ENCODE measurements at places on chromosomes 6 and 20.

DNA sequence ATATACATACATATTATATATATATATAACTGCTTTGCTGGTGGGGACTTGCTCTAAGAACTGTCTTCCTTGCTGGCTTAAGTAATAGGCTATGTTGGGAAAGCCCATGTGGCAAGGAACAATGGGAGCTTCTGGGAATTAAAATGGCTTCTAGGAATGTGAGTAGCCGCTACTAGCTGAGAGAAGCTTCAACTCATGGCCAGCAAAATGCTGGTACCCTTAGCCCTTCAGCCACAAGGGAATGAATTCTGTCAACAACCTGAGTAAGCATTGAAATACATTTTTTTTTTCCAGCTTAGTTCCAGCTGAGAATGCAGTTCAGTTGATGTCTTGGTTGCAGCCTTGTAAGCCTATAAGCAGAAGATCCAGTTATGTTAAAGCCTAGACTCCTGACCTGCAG is 911.7 kb upstream of the MAP3K7 start:
- no peak for DNase-seq

GRCh38 chr6:90729057-90729456 is 142.2 kb upstream of the MAP3K7 start:
- DNase-seq: no peak

- DNase-seq: no peak
These were observed 86.2 kb upstream of the SNAP25 start for GRCh38 chr20:10132387-10132786.

DNA sequence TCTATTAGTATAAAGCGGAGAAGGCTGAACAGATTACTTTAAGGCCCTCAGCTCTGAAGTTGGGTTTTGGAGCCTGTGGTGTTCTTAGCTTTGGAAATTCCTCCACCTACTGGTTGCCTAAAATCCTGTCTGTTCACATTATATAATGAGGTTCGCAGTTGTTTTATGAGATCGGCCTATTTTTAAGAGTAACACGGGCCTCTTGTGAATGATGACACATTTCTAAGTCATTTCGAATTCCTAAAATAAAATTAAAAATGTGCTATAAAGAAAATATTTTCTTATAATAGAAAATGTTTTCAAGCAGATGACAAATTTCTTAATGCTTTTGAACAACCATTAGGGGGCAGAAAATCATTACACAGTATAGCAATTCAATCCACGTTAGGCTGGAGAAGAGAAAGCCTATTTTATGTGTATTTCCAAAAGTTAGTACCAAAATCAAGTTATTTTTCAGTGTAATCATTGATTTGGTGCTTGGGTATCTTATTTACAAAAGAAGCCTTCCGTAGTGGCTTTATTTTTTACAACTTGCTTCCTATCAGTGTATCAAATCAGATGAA is 15.8 kb upstream of the FAM8A1 start:
- peak; percentile 46 for DNase-seq

DNA sequence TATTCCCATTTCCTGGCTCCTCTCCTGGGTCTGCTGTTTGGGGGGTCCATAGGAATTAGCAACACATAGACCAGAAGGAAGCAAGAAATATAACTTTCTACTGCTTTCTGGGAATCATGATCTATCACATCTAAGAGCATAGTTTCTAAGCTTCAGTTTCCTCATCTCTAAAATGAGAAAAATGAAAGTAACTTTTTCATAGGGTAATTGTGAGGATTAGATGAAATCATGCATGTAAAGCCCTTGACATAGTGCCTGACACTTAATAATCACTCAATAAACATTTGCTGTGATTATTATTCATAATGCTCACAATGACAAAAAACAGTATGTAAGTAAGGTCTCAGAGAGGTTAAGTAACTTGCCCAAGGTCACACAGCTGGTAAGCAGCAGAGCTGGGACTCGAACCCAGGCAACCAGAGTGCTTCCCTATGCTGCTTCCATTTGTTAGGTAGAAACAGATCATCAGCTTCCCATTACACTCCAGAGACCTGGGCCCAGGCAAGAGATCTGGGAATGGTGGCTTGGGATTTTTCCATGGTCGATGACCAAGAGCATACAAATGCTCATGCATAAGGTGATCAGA is 86.6 kb upstream of the MAFB start:
- DNase-seq: no peak

- no peak for DNase-seq
These were observed 160.5 kb downstream of the TTLL2 start for GRCh38 chr6:167485186-167485978.

DNA sequence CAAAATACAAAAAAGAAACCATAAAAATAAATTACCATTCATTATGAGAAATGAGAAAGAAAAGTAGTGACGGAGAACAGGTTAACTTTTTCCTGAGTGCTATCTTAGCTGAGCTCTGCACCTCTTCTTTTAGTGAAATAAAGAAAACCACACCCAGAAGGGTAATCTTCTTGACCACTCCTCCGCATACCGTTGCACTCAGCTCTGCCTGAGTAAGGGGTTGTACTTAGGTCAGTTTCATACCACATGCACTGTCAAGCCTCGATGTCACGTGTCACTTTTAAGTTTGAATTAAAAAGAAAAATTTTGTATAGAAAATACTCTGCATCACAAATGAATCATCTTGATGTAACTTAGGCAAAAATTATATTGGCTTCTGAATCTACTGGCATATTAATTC is 2.8 kb downstream of the EZR start:
- peak; percentile 75 for DNase-seq

- no peak for DNase-seq
These were observed 156.2 kb upstream of the PLCB4 start for GRCh38 chr20:8912731-8913130.

DNA sequence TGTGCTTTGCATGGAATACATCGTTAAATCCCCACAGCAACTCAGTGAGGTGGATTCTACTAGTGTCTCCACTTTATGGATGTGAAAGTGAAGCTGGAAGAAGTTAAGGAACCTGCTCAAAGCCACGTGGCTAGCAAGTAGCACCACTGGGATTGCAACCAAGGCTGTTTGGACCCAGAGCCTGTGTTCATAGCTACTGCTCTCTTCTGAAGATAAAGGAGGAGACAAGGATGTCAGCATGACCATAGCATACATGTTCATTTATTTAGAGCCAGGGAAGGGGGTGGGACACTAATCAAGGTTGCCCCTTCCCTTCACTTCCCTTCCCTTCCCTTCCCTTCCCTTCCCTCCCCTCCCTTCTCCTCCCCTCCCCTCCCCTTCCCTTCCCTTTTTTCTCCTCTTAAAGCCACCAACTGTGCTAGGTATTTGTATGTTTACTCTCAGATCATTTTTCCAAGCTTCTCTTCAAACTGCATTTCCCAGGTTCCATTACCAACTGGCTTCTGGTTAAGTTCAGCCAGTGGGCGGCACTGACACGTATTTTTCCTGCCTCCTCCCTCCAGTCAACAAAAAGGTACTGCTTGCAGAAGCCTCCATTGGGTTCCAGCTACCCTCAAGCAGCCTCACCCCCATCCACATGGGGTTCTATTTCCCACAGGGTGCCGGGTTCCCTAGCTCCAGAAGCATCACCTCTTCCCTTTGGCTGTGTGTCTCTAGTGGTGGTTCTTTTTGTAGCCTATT is 134.9 kb downstream of the BCAS1 start:
- peak; percentile 56 for DNase-seq

- DNase-seq: no peak
These were observed 15.5 kb upstream of the TCFL5 start for GRCh38 chr20:62876902-62877816.

GRCh38 chr6:159961528-159961927 is 7.4 kb upstream of the IGF2R start:
- DNase-seq: peak; percentile 28

GRCh38 chr6:33700391-33701050 is 11.0 kb downstream of the UQCC2 start:
- DNase-seq: peak; percentile 86

GRCh38 chr6:9455864-9456658 is 958.8 kb downstream of the TFAP2A start:
- no peak for DNase-seq

DNA sequence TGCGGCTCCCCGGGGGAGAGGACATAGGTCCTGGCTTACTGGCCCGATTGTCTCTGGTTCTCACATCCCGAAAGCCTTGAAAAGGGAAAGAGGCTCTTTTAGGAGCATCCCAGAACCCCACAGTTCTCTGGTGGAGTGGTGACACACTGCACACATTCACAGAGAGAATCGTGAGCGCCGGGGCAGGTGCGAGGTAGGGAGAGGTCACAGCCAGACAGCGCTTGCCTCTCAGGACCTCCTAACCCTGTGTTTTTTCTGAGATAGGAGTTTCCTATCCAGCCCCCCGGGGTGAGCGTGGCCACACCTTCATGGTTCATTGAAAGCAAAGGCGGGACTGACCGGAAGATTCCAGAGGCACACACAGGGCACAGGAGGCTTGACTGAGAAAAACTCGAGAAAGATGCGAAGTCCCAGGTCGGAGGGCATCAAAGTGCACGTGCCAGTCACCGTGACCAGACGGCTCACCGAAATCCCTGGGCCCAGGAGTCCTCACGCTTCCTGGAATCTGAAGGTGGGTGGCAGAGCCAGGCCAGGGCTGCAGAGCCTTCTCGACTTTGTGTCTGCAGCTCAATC is 46.5 kb upstream of the FRMD1 start:
- no peak for DNase-seq

DNA sequence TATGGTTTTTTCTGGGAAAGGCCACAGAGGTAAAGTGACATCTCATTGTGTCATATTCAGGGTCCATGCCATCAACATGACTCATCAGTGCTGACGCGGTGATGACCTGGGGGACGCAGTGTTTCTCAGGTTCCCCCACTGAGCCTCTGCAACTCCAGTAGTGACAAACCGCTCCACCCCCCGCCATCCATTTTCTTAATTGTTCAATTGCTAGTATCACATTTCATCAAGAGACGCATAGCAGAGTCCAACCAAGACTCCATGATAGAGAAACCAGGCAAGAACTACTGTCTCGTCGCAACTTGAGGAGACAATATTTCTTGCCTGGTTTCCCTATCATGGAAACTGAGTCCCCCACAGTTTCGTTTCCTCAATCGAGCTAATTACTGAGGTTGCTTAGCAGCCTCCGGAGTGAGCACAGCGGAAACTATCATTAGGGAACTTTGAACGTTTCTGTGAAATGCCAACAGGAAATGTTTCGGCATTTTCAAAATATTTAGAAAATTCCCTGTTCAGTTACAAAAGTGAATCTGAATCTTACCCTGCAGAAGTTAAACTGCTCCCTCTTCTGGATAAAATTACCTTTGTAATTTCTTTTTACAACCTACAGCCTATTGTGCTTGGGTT is 12.2 kb upstream of the SERPINB1 start:
- DNase-seq: peak; percentile 84

DNA sequence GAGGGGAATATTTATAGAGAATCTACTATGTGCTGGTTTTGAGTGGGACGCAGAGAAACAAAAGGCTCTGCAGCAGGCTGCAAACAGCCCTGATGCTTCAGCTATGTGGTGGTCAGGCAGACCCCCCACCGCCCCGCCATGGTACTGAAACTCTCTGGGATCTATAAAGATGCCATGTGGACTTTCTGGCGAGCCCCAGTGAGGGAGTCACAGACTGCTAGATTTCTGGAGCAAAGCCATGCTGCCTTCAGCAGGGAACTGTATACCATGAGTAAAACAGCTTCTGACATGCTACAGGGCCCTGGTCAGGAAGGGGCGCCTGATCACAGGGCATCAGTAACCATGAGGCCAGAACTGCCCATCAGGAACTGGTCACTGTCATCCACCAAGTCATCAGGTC is 19.2 kb upstream of the BPIFB1 start:
- DNase-seq: no peak

GRCh38 chr20:50101281-50101680 is 11.7 kb downstream of the UBE2V1 start:
- DNase-seq: no peak

DNA sequence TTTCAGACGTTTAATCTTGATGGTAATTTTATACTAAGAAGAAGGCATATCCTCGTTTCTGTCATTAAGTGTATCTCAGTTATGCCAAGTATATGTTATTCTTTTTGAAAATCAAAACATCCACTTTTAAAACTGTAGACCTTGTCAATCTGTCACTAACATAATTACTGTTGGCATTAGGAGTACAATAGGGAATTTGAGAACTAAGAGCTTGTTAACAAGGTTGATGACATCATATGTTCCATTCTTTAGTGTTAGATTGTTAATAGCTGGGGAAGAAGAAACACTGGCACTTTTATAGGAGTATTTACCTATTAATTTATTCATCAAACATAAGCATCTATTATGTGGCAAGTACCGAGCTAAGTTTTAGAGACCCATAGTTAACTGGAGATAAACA is 76.2 kb downstream of the MAP3K4 start:
- no peak for DNase-seq

- DNase-seq: no peak
These were observed 235.9 kb upstream of the GMDS start for GRCh38 chr6:2481307-2481706.

DNA sequence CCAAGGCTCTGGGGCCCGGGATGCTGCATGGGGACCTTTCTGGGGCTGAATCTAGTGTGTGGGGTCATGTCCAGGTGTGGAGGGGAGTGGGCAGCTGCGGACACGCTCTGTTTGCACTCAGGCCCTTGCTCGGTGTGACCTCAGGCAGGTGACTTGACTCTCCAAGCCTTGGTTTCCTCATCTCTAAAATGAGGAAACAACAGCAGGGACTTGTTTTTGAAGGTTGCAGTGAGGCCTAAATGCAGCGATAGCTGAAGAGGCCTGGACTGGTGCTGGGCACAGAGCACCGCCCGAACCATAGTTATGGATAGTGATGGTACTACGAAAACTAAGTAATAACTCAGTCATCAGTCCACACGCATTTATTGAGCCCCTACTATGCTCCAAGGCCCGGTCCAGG is 91.8 kb downstream of the NOL4L start:
- DNase-seq: no peak

- no peak for DNase-seq
These were observed 50.7 kb downstream of the ADAT2 start for GRCh38 chr6:143399775-143400174.

DNA sequence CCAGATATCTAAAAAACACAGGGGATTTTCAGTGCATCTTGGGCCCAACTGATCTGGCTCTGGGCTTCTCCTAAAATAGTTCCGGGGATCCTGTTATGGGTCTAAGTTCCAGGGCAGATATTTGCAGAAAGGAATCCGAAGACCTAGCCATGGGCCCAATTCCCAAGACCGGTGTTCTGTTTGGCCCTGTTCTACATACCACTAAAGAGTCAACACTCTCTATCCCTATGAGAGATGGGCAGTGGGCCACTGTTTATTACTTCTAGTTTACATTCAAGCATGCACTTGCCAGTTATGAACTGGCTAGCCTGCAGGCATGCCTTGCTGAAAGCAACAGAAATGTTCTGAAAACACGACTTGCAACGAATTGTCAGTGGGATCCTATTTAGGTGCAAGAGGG is 87.4 kb upstream of the PLCB4 start:
- DNase-seq: no peak

GRCh38 chr20:21398109-21399004 is 1.0 kb upstream of the NKX2-4 start:
- no peak for DNase-seq
